Esophagus mucosa (tissue), 1 donor: ENCODE measurements at places on chromosomes 16 and 17. TPM values are rescaled to one million over a fixed set of nuclear protein-coding genes. Genes with fewer than 3 reads are reported as not detected.

GRCh38 chr17:39231591-39232551, 6.1 kb upstream of the STAC2 start:
- peak; percentile 43 for ATAC-seq

- no peak for ATAC-seq
These were observed 592.3 kb downstream of the TMEM114 start for GRCh38 chr16:7997966-7998365.

DNA sequence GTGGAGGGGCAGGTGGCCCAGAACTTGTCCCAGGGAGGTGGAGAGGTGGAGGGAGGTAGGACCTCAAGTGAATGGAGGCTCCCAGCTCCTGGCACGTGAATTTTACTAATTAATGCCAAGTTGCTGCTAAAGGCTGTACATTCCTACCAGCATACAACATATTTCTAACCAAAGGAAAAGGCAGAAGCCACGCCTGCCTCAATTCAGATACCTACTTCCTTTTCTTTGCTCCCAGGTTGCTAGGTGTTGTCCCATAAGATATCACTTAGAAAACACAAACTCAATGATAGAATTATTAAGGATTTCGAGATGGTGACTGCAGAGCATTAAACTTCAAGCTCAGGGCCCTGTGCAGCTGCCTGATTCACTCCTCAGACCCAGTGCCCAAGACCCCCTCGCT, 20.5 kb upstream of the SMPD3 start:
- no peak for ATAC-seq

Gene SPN
- 0.60 TPM for total RNA-seq

DNA sequence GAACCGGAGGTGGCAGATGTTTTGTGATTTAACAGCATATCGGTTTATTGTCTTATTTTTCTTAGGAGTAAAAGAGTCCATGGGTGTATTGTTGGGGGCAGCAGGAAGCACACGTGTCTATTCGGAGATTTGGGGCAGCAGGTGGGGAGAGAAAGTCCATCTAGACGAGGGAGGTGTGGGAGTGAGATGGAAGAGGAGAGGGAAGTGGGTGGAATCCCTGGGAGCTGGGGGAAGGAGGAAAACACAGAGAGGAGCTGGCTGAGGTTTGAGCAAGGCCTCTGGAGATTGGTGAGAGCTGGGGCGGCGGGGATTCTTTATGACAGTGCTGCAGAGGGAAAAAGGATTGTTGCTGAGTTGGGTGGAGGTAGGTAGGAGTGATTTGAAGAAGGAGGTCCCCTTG, 72.1 kb downstream of the PRKCB start:
- no peak for ATAC-seq

Gene SGCA
- 0.64 TPM for total RNA-seq

DNA sequence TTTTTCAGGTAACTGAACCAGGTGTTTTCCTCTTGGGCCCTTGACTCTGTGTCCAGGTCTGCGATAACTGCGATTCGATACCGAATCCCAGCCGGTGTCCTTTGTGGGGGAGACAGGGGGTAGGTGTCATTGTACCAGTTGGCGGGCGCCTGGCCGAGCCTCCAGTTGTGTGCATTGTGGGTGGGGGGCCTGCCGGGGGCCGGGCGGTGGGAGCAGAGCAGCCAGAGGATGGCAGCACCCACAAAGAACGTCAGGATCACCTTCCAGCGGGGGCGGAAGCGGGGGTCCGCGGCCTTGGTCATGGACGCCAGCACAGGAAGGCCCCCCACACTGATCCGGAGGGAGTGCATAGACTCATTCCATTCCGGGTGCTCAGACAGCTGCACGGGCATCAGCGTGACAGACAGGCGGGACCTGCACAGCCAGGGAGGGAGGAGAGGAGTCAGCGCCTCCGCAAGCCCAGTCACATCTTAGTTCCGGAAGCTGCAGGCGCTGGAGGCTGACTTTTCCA, 12.3 kb downstream of the CANT1 start:
- ATAC-seq: peak; percentile 62

GRCh38 chr16:1972490-1972877, 631 bp downstream of the TBL3 start:
- ATAC-seq: peak; percentile 51

Gene TM4SF5
- not detected for total RNA-seq

GRCh38 chr16:14151256-14152030, 80.3 kb downstream of the MRTFB start:
- ATAC-seq: no peak

GRCh38 chr17:80477647-80478478, 1.5 kb upstream of the NPTX1 start:
- ATAC-seq: no peak

- ATAC-seq: peak; percentile 23
These were observed 7.3 kb upstream of the CD7 start for GRCh38 chr17:82324566-82325285.

Gene ACE
- total RNA-seq: 1.9 TPM

- no peak for ATAC-seq
These were observed 1.1 kb downstream of the NAA38 start for GRCh38 chr17:7856011-7856810.

DNA sequence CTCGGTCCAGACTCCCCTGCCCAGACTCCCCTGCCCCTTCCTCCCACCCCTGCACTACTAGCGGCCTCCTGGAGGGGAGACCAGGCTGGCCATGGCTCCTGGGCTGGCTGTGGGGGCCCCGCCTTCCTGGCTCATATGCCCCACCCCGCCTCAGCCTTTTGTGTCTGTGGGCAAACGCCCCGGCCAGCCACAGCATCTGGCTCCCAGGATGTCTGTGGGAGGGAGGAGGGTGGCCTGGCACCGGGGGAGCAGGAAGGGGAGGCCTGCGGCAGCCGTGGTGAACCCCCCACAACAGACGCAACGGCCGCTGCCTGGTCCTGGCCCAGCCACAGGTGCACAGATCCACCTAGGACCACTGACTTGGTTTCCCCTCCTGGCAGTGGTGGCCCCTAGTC, 32.9 kb downstream of the BAHCC1 start:
- peak; percentile 1 for ATAC-seq

- no peak for ATAC-seq
These were observed 68.1 kb upstream of the IRX5 start for GRCh38 chr16:54862529-54862928.

GRCh38 chr17:69404399-69404798, 10.1 kb upstream of the MAP2K6 start:
- ATAC-seq: no peak

Gene NSRP1
- 20.0 TPM for total RNA-seq

DNA sequence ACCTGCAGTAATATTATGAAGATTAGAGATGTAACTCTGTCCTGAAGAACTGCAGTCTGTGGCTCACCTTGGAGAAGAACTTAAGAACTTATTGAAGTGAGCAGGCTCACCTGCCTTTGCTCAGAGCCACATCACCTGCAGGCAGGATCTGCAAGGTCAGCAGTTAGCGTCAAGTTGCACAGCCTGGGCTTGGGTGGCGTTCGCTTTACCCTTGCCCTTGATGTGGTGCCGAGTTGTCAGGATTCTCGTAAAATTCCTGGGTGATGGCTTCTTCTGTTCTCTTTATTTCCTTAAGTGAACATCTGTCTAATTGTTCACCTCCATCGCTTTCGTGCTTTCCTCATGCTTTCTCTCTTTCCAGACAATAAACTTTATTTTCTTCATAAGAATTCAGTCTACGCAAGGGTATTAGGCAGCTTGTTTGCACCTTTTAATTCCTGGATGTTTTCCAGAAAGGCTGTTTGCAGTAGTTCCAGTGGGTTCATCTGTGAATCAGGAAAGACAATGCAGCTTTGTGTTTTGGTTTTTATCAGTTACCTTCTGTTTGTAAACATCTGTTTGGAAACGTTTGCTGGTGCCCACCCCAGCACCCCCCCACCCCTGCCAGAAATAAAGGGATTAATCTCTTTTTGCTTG, 254.3 kb downstream of the WWOX start:
- no peak for ATAC-seq

- ATAC-seq: no peak
These were observed 43.4 kb downstream of the ENGASE start for GRCh38 chr17:79117905-79118487.

- ATAC-seq: no peak
These were observed 84.3 kb downstream of the MARCHF10 start for GRCh38 chr17:62723842-62724241.

GRCh38 chr17:78970834-78971755, 8.6 kb downstream of the LGALS3BP start:
- peak; percentile 45 for ATAC-seq

DNA sequence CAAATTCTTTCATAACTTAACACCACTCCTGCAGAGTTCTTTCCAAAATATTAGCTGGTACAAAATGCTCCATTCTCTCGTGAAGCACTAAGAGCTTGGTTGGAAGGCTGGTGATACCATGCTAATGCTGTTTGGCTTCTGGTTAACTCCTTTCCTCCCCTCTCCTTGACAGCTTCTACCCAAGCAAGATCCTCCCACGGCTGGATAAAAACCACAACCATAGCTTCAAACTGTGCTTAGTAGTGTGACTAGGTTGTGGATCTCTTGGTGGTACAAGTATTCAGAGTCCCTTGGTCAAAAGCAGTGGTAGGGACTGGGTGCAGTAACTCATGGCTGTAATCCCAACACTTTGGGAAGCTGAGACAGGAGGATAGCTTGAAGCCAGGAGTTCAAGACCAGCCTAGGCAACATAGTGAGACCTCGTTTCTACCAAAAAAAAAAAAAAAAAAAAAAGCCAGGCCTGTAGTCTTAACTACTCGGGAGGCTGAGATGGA, 2.3 kb downstream of the PHAF1 start:
- no peak for ATAC-seq

DNA sequence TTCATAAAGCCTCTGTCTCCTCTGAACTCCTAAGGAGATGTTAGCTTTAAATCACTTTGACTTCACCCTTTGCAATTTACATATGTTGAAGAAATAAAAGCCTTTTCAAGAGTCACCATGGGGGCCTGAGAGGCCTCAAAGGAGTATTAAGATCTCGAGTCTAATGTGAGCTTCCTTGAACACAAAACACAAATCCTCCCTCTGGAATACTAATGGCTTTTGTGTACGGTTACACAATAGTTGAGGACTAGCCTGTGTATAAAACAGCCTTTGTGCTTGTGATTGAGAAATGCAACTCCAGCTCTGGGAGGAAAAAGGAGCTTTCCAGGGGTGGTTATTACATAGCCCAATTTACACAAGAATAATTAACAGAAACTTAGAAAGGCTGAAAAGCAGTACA, 1140.2 kb downstream of the CDH11 start:
- ATAC-seq: no peak

- peak; percentile 48 for ATAC-seq
These were observed 4.9 kb upstream of the NDRG4 start for GRCh38 chr16:58494981-58495520.

DNA sequence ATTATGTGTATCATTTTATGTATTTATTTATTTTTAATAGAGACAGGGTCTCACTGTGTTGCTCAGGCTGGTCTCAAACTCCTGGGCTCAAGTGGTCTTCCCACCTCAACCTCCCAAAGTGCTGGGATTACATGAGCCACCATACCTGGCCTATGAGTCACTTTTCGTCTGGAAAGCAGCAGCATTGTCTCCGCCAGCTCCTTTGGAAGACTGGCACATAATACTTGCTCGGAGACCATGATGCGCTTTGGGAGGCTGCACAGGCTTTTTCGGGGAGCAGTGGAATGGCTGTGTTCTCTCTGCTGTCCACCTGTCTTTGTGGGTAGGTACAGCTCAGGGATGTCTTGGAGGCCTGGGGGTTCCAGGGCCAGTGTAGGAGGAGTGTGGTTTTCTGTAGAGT, 102.2 kb downstream of the AATF start:
- ATAC-seq: no peak

Gene KLHL10
- 0.32 TPM for total RNA-seq

Gene KRTAP4-4
- not detected for total RNA-seq

Gene KRTAP2-3
- not detected for total RNA-seq

DNA sequence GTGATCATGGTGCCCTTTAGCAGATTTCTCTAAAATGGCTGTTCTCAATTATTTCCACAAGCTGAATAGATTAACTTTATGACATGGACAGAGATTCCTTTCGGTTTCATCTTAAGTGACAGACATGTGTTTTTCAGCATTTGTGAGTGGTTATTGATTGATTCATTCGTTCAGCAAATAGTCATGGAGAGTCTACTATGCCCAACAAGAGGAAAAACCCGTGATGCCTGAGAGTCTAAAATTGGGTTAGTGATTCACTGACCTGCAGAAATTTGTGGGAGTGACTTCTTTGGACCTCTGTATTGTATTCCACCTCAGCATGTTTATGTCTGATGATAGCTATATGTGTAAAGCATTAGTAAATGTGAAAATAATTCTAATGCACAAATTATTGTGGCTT, 28.0 kb upstream of the DUSP14 start:
- no peak for ATAC-seq

- no peak for ATAC-seq
These were observed 5.2 kb upstream of the HP start for GRCh38 chr16:72049110-72049509.

DNA sequence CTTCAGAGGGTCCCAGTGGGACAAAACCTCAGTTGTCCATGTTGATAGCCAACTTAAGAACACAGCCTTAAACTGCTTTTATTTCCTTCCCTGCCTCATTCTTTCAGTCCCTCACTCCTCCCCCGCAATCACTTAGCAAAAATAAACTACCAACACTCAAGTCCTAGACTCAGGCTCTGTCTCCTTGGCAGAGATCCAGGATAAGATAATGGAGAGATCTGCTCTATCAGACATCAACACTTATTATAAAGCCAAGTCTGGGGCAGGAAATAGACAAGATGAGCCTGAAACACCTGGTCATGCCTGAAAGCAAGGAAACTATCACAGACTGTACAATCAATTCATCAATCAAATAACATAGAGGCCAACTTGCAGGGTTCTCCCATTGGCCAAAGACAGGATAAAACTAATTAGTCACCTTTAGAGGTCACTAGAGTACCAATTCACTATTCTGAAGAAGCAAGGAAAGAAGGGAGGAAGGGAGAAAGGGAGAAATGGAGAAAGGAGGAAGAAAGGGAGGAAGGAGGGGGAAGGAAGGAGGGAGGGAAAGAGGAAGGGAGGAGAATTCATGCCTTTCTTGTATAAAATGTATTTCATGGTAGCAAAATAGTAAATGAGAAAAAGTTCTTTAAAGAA, 15.7 kb downstream of the HYDIN start:
- no peak for ATAC-seq

Gene KRT9
- 0.16 TPM for total RNA-seq

Gene TRPV3
- total RNA-seq: 1.3 TPM

- ATAC-seq: no peak
These were observed 322.5 kb downstream of the CDH8 start for GRCh38 chr16:61713787-61714186.
